ENCODE measurements at places on chromosomes 2 and 18.

GRCh38 chr18:31206071-31206470 lies 43.4 kb upstream of the DSC1 start:
- no peak for DNase-seq

DNA sequence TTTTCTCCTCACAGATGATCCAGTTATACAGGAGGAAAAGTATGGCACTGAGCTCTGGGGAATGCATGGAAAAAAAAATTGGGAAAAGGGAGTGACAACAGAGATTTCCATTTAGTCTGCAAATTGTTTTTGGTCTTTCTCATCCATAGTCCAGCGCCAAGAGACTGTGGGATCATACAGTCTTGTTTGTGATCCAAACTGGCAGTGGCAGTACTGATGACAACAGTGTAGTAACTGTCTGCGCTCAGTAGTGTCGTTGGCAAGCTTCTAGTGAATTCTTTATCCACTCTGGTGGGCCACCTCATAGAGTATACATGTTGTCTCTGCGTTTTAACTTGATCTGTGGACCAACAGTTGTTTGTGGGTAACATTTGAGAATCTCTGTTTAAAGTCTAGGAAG lies 37.9 kb downstream of the GALNT1 start:
- DNase-seq: no peak

DNA sequence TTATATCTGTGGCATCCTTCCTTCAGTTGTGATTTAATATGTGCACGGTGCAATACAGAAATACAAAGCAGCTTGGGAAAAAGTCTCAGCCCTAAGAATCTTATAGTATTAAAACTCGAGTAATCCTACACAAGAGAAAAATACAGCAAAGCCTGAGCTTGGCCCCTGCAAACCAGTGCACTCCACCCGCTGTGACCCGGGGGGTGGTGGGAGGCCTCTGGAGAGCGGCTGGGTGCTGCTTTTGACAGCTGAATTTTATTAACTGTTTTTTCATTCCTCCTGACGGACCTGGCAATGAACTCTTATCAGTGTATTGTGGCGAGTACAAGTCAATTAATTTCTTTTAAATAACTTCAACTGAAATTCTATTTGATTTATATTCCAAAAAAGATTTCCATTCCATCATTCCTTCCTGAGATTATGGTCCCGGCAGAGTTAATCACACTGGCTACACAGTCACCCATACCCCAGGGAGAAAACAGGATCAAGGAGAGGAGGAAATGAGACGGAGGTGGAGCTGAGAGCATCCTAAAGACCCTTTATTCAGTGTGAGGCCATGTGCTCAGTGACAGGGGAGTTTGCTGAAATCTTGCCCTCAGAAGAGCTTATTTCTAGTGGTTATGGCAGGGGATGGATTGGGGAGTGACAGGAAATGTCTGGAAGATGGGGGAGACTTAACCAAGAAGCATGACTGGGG lies 124.8 kb downstream of the KLHL29 start:
- DNase-seq: no peak

DNA sequence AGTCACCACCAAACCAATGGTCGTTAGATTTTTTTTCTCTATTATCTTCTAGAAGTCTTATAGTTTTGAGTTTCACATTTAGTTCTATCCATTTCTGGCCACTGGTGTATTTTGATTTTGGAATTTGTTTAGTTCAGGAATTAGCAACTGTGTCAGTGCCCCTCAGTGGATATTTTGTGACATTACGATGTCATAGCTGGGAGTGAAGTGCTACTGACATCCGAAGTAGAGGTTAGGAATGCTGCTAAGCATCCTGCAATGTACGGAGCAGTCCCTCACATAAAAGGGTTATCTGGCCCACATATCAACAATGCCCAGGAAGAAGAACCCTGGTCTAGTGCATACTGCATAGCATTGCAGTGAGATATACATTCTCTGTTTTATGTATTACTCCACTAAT lies 157.4 kb upstream of the RGPD4 start:
- no peak for DNase-seq

DNA sequence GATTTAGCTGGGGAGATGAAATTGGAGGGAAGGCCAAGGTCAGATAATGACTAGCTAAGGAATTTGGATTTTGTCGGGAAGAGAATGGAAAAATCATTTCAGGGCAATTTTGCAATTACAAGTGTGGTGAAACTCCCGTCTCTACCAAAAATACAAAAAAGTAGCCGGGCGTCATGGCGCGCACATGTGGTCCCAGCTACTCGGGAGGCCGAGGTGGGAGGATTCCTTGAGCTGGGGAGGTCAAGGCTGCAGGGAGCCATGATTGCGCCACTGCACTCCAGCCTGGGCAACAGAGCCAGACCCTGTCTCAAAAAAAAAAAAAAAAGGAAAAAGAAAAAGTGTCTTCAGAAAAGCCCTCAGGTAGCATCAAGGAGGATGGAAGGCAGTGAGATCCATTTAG lies 1.2 kb upstream of the TXNL1 start:
- no peak for DNase-seq

DNA sequence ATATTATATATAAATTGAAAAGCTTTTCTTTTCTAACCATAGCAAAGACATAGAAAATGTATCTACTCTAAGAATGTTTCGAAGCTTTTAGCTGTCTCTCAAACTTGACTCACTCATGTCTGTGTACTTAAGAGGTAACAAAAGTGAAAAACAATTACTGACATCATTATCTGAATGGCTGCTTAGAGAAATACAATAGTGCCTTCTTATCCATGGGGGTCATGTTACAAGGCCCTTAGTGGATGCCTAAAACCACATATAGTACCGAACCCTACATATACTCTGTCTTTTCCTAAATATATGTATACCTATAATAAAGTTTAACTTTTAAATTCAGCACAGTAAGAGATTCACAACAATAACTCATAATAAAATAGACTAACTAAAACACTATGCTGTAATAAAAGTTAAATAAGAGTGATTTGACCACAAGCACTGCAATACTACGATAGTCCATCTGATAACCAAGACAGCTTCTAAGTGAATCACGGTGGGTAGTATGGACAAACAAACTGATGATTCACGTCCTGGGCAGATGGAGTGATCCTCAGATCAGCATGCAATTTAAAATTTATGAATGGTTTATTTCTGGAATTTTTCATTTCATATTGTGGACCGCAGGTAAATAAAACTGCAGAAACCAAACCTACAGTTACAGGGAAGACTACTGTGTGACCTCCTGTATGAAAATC lies 246.2 kb downstream of the XIRP2 start:
- no peak for DNase-seq

DNA sequence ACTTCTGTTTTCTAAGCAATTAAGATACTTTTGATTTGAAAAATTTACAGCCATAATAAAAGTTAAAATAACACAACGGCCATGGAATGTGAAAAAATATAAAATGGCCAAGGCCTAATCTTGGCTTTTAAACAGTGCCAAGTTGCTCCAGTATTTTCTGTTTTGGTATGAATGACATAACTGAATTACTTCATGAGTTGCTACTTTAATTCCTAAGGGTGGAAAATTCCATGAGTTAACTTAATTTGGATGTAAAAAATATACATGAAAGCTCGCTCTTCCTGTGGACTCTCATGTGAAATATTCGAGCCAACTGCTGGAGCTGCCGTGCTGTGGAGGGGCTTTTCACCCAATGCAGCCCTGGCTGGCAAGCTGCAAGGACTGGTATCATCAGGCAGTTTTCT lies 286.0 kb upstream of the CCDC68 start:
- DNase-seq: no peak

DNA sequence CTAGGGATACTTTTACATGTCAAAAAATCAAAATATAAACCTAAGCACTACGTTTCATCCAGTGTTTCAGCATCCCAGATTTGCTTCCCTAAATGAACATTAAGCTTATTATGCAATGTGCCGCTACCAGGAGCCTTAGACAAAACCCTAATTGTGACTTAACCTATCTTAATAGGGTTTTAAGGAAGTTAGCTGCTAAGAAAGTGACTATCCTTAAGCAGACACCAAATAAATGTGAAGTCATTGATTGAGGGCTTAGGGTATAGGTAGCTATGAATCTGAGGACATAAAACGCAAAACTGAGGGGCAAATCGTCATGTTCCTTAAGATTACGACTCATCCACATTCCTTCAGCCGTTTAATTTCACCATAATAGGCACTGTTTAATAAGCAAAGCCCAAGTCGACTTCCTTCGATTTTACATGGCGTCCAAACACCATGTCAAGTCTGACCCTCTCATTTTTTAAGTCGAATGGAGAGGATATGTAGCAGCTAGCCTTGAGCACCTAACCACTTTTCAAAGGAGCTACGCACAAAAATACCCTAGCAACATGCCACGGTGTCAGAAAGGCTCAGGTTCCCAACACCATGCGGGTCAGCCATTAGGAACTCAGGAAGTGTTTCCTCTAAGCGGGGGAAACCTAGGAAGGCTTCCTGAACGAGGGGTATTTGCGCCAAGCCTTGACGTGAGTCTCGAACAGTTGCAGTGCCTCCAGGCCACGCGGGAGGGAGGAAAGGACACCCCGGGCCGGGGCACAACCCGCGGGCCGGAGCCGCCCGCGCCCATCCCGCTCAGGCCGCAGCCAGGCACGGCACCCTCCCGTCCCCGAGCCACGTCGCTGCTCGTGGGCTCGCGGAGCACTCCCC lies 1.0 kb downstream of the HDLBP start:
- no peak for DNase-seq

- DNase-seq: no peak
Measured at GRCh38 chr2:39524061-39524460, 87.0 kb upstream of the MAP4K3 start.

DNA sequence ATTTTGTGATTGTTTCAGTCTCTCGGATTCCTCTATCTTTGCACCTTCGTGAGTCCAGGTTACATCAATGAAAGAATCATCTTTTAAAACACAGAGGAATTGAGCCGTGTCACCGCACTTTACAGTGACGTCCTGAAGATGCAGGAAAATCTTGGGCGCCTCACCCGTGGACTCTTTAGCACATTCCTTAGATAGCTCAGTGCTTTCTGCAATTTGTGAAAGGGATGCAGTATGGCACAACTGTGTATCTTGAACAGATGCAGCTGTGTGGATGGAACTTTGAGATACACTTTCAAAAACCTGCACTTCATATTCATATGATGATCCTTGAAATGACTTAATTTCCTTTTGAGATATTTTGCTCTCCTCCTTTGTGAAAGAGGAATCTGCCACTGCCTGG lies 50.9 kb downstream of the TTN start:
- no peak for DNase-seq

DNA sequence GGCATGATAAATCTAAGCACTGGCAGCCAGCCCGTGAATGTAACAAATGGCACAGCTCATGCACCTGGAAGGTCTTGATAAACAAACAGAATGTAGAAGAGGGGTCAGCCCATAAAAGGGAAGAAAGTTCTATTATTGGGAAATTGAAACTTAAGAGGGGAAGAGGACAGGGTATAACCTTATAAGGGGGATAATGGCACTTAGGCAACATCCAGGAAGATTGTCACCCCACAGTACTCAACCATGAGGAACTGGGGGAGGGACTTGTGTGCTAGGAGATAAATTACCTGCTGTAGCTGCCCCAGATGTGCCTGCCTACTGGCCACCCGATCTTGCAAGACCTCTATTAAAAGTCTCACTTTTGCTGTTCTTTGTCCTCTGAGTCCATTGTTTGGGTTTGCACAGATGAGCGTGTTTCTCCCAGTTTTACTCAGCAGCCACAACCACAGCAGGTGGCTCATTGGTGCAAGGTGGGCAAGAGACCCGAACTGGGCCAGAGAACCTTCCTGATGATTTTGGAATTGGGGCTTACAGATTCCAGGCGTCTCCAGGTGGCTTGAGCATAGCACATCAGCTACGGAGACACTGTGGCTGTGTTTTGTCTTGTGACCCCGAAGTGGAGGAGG lies 79.0 kb upstream of the TAF1B start:
- no peak for DNase-seq

DNA sequence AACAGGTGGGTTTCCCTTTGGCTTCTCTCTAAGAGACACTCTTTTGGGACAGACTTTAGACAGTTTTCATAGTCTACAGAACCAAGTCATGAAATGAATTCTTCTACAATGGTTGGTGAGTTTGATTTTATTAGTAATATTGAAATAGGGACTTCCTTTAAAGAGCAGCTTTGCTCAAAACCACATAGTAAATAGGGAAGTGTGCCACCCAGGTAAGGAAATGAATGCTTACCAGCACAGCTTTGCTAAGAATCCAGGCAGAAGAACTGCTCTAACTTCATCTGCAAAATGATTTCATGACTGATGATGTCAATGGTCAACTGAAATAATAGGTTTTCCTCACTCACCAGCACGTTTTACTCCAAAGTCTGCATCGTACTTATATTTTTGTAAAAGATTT lies 89.2 kb downstream of the NYAP2 start:
- DNase-seq: no peak

Data from activated CD8-positive, alpha-beta memory T cell treated with anti-CD3 and anti-CD28 coated beads for 48 hours (primary cell).